ENCODE measurements at places on chromosomes 13 and 19.

DNA sequence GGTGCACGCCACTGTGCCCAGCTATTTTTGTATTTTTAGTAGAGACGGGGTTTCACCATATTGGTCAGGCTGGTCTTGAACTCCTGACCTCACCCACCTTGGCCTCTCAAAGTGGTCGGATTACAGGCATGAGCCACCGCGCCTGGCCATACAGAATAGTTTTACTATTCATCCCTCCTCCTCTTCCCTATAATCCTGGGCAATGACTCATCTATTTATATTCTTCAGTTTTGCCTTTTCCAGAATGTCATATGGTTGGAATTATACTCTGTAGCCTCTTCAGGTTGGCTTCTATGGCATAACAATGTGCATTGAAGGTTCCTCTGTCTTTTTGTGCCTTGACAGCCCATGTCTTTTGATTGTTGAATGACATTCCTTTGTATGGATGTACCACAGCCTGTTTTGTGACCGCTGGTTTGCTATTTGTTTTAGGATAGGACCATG, 22.2 kb upstream of the LRP3 start:
- DNase-seq: peak; percentile 46

- DNase-seq: no peak
Measured at GRCh38 chr13:21925720-21926119, 254.8 kb downstream of the FGF9 start.

GRCh38 chr13:64704121-64704649, 2526.0 kb downstream of the PCDH9 start:
- DNase-seq: no peak

GRCh38 chr13:104701591-104701990, 1635.4 kb upstream of the SLC10A2 start:
- DNase-seq: no peak

DNA sequence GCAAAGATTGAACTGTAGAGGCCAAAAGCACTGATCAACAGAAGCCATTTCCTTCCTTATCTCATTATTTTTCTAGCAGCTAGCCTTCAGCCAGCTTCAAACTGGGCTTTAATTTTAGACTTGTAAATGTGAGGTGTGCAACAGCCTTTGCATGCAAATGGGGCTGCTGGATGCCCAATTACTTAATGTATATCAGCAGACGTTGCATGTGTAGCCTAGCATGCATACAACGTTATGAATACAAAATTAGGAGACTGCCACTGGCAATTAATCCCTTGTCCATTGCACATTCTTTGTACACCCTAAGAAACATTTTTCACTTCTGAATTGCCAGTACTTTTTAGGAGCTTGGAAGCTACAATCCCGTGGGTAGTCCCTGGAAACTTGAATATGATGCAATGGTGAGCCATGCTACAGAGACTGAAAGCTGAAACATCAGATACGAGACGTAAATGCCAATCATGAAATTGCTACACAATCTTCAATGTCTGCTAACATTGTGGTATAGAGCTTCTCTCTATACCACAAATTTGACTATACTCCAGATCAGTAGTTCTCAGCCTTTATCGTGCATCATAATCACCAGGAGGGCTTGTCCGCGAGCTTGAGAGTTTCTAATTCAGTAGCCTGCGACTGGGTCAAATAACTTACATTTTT, 20.2 kb downstream of the EPSTI1 start:
- DNase-seq: no peak

DNA sequence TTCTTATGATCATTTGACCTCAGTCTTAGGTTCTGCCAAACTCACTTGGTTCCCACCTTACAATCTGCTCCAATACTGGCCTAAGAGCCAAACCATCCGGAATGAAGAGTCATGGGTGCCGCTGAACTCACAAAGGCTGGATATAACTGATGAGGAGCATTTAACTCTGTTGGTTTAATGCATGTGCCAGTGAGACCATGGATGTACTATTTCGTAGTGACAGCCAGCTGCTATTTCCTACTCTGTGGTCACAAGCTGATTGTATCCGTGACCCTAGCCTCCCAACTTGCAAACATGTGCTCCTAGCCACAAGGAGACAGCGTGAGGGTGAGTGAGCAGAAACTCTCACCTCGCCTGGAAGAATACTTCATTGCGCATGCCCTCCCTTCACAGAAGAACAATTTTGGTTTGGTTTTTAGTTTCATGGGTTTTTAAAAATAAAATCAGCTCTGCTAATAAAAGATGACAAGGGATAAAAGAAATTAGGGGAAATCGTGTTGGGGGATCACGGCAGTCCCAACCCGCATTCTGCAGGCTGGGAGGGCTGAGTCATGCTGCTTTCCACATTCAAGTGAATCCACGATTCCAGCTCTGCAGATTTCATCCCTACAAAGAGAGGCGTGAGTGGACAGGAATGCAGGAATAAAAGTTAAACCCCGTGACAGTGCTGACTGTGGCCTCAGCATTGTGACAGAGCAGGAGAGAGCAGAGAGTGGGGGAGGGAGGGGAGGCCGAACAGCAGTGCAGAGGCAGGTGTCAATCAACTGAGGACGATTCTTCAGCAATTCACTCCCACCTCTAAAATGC, 66.8 kb upstream of the RAP2A start:
- DNase-seq: no peak

GRCh38 chr19:47676811-47677210, 36.4 kb upstream of the EHD2 start:
- DNase-seq: no peak

GRCh38 chr13:24053519-24054251, 106.8 kb upstream of the SPATA13 start:
- DNase-seq: peak; percentile 71

- no peak for DNase-seq
Measured at GRCh38 chr13:103002279-103002678, 63.9 kb downstream of the SLC10A2 start.

DNA sequence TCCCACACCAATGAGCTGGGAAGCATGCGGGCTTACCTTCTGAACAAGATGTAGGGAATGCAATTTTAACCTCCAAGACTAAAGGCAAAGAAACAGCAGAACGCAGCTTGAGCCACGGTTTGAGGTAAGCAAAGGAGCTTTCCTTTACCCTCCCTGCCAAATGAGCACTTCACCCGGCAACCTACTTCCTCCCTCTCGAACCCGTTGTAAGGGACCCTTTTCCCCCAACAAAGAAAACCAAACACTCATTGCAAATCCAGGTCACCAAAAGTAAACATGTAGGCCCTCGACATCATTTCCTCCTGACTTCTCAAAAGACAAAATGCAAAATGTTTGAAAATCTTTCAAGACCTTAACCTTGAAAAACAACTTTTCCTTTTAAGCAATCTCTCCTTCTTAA, 65.3 kb downstream of the ABCC4 start:
- no peak for DNase-seq

DNA sequence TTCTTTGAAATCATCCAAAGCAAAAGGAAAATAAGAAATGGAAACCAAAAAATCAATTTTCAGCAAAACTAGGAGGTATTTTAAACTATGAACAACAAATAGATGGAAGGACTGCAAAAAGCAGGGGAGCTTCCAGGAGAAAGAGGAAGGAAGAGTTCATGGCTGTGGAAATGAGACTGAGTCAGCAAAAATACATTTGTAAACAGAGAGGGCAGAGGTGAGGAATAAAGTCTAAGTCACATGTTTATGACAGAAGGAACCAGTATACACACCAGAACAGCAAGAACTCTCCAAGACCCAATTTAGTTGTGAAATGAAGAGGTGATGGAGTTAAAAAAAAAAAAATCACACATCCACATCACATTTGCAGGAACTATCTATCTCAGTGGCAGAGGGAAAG, 69.6 kb downstream of the RNASEH2B start:
- DNase-seq: no peak

DNA sequence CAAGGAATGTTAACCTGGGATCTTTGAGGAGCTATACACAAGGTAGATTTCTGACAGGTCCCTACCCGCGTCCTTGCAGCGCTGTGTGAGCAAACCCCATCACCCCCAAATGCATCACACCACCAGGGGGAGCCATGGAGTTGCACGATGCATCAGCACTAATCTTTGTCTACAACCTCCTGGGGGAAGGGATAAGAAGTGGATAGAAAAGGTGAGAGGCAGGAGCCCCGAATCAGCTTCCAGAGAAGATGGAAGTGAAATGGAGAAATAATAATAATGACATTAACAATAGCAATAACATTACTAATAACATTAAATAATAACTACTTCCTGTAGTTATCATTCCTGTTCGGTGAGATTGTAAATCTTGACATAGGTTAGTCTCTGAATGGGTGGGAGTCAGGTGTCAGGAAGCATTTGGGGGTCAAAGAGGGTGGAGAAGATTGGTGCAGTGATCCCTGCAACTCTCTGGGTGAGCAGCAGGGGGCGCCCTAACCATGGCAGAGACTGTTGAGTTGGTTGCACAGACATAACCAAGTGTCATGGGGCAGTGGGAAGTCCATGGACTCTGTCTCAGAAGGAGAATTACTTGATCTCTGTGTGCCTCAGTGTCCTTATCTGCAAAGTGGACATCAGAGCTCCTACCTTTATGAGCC, 16.5 kb downstream of the SIGLEC7 start:
- DNase-seq: peak; percentile 24

DNA sequence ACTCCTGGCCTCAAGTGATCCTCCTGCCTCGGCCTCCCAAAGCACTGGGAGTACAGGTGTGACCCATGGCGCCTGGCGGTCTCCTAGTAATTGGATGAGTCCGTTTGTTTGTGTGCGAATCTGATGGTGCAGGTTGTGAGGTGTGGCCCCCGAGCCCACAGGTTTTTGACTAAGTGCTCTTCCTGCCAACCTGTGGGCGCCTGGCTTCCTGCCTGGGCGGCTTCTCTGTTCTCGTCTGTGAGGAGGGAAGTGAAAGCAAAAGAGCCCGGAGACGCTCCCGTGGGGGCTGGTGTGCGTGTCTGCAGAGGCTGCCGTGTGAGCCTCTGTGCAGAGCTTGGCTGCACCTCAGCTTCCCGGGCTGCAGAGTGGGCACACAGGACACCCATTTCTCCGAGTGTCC, 10.0 kb downstream of the ARHGAP45 start:
- DNase-seq: no peak

GRCh38 chr19:55304279-55304978, 20.6 kb downstream of the BRSK1 start:
- DNase-seq: peak; percentile 68

DNA sequence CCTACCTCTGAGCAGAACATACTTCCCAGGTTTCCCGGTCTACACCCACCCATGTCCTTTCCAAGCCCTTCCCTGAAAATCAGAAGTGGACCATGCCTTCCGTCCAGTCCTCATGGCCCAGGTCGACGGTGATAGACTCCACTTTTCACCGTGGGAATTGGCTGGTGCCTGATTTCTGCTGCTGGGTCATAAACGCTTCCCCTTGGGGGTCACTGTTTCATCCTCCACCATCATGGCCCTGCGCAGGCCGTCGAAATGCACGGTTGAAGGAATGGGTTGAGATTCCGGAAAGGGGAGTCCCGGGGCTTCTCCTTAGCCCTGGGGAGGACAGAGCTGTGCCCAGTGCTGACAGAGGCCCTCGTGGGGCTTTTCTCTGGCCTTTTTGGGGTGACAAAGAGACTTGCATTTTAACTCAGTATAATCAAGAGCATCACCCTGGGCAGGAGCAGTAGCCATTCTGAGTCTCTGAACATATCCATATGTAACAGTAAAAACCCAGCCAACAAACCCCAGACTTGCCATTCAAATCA, 75.5 kb downstream of the SOX1 start:
- DNase-seq: no peak

- peak; percentile 53 for DNase-seq
Measured at GRCh38 chr19:10654610-10655456, 687 bp downstream of the ILF3 start.

GRCh38 chr13:95494082-95494681, 58.3 kb upstream of the CLDN10 start:
- DNase-seq: peak; percentile 68

GRCh38 chr13:35475960-35476943, at the start of gene MAB21L1:
Gene MAB21L1, minus strand, starts transcription at chr13:35476689. Its CDS starts 551 bp downstream, at chr13:35476138.
- no peak for DNase-seq

DNA sequence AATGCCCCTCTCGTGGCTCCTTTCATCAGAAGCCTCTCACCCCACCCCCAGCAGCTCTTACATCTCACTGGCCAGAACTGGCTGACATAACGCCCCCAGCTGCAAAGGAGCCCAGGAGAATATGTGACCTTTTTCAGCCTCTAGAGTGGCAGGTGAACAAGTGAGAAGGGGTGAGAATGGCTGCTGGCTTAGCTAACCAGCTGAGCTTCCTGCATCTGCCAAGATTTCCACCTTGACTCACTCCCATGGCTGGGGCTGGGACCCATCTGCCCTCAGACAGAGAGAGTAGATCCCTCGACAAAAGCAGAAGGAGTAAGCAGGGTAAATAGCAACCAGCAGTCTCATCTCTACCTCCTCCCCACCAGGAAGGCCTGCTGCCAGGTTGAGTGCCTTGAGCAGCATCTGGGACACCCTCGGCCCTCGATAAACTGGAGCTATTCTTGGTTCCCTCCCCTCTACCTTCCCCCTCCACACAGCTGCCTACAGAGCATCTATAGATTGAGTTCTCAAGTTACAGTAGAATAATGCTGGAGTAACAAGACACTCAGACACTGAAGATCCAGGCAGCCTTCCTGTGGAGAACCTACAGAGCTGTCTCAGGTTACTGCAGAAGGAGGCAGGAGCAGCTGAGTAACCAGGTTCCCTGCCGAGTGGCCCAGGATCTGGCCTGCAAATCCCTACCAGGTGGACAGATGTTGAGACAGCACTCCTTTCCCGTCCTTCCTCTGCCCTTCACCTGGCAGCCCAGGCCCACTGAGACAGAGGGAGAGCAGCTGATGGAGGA, 15.5 kb downstream of the KASH5 start:
- no peak for DNase-seq

- DNase-seq: peak; percentile 54
Measured at GRCh38 chr19:14347999-14348889, 33.0 kb upstream of the ADGRE5 start.

GRCh38 chr13:112057736-112058518, 9.0 kb upstream of the SOX1 start:
- no peak for DNase-seq

DNA sequence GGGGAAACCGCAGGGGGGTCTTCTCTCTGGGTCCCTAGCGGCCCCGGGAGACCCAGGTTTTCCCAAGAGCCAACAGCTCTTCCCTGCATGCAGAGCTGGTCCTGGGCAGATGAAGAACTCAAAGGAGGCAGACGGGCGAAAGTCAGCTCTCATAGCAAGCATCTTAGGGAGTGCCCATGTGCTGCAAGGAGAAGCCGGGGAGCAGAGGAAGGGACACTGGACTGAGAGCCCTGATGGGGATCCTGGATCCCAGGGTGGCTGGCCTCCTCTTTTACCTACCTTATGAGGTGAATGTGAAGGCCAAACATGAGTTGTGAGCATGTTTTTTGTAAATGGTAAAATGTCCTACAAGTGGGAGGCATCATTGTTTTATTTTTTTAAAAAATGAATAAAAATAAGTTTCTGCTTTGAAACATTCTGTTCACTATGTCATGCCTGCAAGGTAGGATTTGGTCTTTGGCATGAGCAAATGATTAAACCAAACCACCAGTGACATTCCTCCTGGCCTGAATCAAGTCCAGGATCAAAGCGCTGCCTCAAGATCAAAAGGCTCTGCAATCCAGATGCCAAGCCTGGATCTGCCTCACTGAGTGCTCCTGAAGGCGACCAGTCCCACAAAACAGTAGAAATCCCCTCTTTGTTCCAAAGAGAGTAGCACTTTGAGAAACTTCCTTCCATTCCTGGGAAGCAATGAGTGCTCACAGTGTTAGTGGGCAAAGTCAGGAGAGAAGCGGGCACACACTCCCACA, 92.2 kb upstream of the SERP2 start:
- DNase-seq: no peak
